ENCODE measurements at places on chromosomes 5 and 9.

DNA sequence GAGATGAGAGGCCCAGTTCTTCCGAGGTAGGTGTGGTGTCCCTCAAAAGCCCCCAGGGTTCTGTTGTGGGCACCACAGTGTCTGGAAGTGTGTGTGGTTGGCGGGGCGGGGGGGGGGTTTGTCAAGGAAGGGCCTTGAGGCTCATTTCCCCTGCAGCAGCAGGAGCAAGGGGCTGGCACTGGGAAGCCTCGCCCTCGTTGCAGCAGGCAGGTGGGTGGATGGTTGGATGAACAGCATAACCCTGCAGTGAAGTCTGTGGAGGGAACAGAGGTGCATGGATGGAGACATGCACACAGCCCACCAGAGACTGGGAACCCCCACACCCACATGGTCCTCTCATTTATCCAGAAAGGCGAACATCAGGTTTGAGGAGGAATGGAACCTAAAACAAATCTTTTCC is 2.0 kb upstream of the SPATA31E1 start:
- DNase-seq, result no peak

- DNase-seq, result no peak
These were observed 90.1 kb downstream of the GOLPH3 start for GRCh38 chr5:32083981-32084430.

GRCh38 chr5:96220610-96221390 is 212.2 kb downstream of the PCSK1 start:
- DNase-seq, result no peak

DNA sequence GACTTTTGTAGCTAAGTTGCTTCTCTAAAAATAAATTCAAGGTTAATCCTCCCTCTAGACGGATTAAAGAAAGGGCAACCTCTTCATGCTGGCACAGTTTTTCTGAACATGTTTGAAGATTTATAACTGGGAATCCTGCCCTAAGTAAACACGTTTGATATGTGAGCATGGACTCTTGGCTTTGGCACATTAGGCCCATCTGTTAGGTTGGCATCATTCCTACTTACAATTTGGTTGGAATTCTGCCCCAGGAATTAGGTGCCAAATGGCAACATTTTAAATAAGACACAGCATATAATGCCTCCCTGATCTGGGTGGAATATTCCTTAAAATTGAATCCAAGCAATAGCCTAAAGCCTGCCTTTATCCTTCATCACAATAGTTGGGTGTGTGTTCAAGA is 372.3 kb upstream of the CDH18 start:
- no peak for DNase-seq

GRCh38 chr9:104138243-104138868 is 44.2 kb downstream of the SMC2 start:
- DNase-seq, result no peak

DNA sequence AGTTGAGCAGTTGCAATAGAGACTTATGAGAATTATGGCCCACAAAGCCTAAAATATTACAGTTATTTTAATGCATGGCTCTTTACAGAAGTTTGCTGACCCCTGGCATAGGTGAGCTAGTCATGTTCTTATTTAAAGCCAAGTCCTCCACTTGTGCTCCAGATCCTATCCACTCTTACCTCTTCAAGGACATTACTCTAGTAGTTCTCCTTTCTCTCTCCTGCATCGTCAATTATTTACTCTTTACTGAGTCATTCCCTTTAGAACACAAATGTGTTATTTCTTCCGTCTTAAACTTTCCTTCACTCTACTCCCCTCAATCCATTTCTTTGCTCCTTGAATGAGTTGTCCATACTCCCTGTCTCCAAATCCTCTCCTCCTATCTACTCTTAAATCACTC is 20.6 kb upstream of the TRAF1 start:
- DNase-seq, result no peak

DNA sequence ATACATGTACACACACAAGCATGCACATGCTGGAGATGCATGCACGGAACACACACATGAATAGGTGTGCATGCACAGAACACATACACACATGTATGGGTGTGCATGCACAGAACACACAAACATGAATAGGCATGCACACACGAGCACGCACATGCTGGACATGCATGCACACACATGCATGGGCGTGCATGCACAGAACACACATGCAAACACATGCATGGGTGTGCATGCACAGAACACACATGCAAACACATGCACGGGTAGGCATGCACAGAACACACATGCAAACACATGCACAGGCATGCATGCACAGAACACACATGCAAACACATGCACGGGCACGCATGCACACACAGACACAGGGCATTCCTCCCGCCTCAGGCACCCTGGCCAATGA is 382.3 kb downstream of the IRX2 start:
- DNase-seq, result no peak

- no peak for DNase-seq
These were observed 65.4 kb upstream of the STK32A start for GRCh38 chr5:147169399-147169798.

DNA sequence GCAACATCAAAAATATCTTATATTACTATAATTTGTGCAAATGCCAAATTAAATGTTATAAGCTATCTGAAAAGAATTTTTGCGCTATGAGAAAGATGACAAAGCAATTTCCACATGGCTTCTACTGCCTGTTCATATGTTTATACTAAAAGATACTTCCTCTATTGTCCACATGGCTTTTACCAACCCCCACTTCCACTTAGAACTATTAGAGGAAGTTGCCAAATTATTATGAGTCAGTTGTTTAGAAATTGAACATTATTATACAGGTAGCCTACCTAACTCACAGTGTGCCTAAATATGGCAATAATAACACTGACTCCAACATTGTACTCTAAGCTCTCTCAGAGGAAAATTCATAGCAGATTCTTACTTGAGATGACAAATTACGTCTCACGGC is 37.6 kb upstream of the SLC27A6 start:
- no peak for DNase-seq

DNA sequence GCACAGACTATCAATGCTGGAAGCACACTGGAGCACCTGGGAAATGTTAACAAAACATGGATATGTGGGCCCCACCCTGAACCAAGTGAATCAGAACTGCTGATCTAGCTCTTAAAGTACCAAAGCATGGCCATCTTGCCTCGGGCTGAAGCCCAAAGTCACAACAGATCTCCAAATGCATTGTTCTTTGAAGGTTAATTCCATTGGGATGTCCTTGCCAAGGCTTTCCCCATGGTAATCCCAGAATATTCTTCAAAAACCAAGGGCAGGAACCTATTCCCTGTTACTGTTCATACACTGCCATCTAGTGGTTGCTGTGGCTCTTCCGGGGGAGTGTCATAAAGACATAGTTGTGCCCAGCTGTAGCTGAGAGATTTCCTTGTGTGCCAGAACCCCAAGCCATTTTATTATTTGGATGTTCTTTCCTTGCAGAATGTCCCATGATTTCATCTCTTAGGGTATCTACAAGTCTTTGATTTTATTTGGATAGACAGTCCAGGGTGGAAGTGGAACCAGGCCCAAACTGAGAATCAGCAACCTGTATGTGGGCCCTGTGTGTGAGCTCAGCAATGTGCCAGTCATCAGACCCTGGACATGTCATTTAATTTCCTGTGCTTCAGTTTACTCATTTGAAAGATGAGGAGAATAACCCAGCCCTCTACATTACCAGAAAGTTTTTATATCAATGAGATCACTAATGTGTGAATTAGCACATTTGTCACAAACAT is 290.0 kb downstream of the ACTL7B start:
- DNase-seq, result no peak

DNA sequence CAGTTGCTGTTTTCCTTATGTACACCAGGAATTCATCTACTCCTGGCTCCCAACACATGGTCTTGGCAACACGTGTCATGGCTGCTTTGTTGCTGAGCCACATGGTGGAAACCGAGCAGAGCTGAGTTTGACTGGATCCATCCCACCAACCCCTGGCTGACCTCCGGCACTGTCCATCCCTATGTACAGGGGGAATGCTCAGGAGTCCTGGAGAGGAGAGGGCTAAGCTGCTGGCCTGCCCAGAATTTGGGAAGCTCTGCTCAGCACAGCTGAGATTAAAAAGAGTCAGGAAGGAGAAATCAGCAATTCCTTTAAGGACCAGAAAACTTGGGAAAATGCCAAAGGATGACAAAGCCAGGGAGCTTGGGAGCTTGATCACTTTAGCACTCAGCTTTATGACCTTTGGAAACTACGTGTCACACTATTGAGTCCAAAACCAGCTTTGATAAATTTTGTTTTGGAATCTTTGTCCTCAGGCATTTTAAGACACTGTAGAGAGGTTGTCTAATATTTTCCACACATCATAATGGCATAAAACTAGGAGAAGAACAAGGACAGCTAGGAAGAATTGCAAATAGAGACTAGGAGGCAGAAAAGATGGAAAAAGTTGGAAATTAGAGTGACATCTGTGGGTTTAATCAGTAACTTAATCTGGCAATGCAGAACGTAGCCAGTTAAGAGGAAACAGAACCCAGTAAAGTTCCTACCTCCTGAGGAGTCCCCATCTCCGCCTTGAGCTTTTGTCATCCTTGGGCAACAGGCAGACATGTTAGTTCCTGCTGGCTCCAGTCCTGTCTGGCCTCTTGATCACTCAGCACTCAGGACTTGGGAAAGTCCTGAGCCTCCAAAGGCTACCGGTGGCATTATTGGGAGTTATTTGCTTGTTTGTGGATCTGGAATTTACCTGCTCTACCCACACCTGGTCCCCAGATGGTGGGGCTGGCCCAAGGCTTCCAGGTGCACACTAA is 62.5 kb upstream of the PLPP1 start:
- DNase-seq, result no peak

DNA sequence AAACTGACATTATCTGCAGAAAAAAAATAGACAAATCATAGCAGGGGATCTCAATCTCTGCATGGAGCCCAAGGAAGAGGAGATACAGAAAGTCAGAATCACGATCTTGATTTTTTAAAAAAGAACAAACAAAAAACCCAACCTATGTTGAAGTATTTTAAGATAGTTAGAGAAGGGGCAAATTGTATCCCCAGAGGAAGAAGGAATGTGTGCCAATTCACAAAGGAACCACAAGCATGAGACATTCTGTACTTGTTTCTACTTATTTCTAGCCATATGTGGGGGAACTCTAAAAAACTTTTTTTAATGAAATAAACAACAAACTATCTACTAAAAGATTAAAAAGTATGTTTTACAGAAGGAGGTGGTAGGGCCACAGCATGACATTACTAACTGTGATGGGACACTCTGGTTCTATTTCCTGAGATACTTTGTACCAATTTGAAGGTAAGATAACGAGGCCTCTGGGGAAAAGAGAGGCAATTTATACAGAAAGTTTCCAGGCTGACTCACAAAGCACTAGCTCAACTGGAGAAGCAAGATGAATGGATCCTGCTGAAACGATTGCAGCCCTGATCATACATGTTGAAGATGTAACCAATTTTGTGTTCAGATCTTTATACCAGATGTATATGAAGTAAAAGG is 22.5 kb downstream of the RANBP3L start:
- no peak for DNase-seq

- DNase-seq, result no peak
These were observed 234.1 kb downstream of the AUH start for GRCh38 chr9:91127653-91128052.

DNA sequence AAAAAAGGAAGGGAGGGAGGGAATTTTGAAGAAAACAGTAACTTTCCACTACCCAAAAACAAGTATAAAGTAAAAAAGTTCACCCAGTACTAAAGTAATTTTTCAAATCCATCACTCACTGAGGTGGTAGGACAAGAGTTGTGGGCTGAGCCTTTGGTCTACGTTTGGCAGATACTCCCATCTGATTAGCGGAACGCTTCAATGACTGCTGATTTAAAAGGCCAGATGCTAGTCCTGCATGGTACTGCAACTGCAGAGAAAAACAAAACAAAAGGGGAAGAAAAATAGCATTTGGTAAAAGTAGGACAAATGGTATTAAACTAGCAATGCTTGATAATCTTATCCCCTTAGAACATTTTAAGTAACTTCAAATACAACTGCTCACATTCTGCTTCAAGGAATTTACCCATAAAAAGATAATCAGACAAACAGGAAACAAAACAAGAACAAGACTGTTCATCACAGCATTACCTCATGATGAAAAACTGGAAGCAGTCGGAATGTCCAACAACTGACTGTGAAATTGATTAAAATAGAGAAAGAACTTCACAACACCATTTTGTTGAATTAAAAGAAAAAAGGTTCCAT is 65.4 kb downstream of the MED27 start:
- no peak for DNase-seq
